ENCODE measurements at places on chromosomes 6 and 20. TPM values are rescaled to one million over a fixed set of nuclear protein-coding genes. Genes with fewer than 3 reads are reported as not detected.

DNA sequence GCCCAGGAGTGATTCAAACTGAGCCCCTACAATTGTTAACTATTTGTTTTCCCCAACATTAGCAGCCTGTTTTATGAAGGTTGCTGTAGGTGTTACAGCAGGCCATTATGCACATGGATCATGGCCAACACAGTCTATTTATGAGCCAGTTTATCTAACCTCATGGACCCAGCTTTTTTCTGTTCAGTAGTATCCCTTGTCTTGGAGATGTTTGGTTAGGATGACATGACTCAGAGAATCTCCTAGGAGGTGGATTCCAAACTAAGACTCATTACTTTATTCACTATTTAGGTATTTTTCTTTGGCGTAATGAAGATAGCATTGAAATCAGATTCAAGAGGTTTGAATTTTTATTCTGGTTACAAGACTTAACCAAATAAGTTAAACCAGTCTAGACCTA is 62.8 kb upstream of the TFB1M start:
- no peaks in the 10 kb centered on the region for H3K36me3 ChIP-seq
- DNase-seq: no peak
- H3K4me3 ChIP-seq: no peak overlapping the region
- H3K27ac ChIP-seq: no peak overlapping the region
- no peaks in the 10 kb centered on the region for H3K27me3 ChIP-seq

DNA sequence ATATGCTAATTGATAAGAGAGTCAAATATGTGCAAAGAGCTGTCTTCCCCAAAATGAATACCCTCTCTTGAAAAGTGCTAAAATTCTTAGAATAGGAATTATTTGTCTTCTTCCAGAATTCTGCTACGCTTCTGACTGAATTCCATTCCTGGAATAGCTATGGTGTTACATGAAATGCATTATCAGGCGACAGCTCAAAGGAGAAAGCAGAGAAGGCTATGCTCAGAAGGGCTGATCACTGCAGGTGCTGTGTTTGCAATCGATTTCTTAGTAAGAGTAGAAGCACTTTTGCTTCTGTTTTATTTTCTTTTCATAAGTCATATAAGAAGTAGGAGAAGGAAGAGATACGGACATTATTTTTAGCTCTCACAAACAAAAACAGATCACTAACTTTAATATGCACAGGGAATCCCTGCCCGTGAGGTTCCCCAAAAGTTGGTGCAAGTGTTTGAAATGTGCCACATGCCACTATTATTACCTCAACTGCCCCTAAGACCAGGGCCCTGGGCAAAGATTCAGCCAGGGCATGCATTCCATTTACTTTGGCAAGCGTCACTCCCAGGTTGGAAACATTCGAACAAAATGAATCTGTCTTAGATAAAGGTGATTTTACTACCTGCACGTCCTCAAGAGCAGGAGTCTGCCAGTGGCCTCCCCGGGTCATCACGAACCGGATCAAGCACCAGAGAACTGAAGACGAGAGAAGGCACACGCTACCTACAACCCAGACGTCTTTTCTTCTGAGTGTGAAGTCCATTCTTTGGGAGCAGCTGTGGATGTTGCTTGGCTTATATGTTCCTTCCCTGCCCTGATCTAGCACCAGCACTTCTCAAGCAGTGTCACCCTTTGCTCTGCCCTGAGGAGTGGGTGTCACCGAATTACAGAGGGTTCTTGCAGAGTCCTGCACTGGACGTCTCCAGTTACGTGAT is 7.2 kb downstream of the MYLK4 start:
- H3K36me3 ChIP-seq: no peaks in the 10 kb centered on the region
- H3K4me1 ChIP-seq: no peaks in the 10 kb centered on the region
- no peak for DNase-seq
- H3K4me3 ChIP-seq: no peak overlapping the region
- peaks cover 9% of the 10 kb centered on the region for H3K27me3 ChIP-seq

- H3K4me1 ChIP-seq: peaks cover 10% of the 10 kb centered on the region
- no peaks in the 10 kb centered on the region for H3K36me3 ChIP-seq
- H3K27me3 ChIP-seq: peaks cover 7% of the 10 kb centered on the region
- peak overlapping the region; percentile 45 for H3K4me3 ChIP-seq
- no peak for DNase-seq
Measured at GRCh38 chr20:53215166-53215565, 243.0 kb downstream of the TSHZ2 start.

- H3K4me1 ChIP-seq: peaks cover 2% of the 10 kb centered on the region
- H3K27ac ChIP-seq: no peak overlapping the region
- H3K27me3 ChIP-seq: peaks cover 16% of the 10 kb centered on the region
- H3K4me3 ChIP-seq: no peak overlapping the region
Measured at GRCh38 chr20:40954521-40955165, 74.0 kb upstream of the TOP1 start.

The TMEM74B gene
- total RNA-seq: 3.5 TPM

The TBX18 gene
- total RNA-seq: not detected
